Mammary epithelial cell (primary cell): ENCODE measurements at places on chromosomes 16 and 17.
A peak's percentile ranks its signal among the peaks of the same experiment; 100 is the strongest.

DNA sequence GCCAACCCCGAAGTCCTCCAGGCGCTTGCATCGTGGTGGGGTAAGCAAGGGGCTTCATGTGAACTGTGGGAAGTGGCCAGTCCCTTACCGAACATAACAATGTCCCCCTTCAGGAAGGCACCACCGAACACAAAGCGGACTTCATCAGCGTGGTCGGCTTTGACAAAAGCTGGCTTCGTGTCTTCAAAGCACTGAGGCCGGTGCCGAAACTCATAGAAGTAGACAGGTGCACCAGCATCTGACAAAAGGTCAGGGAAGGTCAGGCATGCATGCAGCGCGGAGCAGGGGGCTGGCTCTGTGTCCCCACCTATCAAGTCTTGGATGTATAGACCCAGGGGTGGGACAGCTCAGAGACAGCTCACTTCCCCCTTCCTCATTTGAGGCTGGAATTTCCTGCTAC lies 16.6 kb upstream of the CES1 start:
- no peak for DNase-seq

- no peak for DNase-seq
Observed at GRCh38 chr17:61129267-61130254, 270.1 kb upstream of the TBX2 start.

- DNase-seq: no peak
Observed at GRCh38 chr17:80708480-80708879, 163.8 kb downstream of the RPTOR start.

- no peak for DNase-seq
Observed at GRCh38 chr16:57946181-57946801, 24.6 kb downstream of the CNGB1 start.

GRCh38 chr16:21001262-21001661 lies 100.7 kb downstream of the LYRM1 start:
- DNase-seq: no peak

GRCh38 chr17:55606488-55606815 lies 95.2 kb upstream of the SMIM36 start:
- no peak for DNase-seq

- no peak for DNase-seq
Observed at GRCh38 chr17:10574324-10574723, 24.9 kb upstream of the MYH2 start.

- no peak for DNase-seq
Observed at GRCh38 chr16:24821129-24821528, 24.6 kb upstream of the SLC5A11 start.

GRCh38 chr17:44955674-44956425 lies 8.3 kb upstream of the KIF18B start:
- DNase-seq: no peak

DNA sequence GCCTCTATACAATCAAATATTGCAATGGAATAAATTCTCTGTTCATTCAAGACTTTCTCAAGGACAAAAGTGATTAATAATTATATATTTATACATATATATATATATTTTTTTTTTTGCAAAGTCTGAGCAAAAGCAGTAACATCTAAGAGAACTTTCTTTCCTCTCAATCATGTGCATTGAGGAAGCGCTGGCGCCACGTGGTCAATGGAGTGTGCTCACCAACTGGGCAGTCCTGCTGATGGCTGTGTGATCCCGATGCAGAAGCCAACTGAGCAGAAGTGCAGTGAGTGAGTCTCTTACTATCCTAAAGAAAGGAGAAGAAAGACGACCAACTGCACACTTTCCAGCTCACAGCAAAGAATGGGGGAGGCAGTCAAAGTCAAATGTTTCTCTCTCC lies 37.2 kb upstream of the ULK2 start:
- no peak for DNase-seq

GRCh38 chr17:17109907-17110306 lies 67.7 kb downstream of the MPRIP start:
- peak; percentile 23 for DNase-seq

DNA sequence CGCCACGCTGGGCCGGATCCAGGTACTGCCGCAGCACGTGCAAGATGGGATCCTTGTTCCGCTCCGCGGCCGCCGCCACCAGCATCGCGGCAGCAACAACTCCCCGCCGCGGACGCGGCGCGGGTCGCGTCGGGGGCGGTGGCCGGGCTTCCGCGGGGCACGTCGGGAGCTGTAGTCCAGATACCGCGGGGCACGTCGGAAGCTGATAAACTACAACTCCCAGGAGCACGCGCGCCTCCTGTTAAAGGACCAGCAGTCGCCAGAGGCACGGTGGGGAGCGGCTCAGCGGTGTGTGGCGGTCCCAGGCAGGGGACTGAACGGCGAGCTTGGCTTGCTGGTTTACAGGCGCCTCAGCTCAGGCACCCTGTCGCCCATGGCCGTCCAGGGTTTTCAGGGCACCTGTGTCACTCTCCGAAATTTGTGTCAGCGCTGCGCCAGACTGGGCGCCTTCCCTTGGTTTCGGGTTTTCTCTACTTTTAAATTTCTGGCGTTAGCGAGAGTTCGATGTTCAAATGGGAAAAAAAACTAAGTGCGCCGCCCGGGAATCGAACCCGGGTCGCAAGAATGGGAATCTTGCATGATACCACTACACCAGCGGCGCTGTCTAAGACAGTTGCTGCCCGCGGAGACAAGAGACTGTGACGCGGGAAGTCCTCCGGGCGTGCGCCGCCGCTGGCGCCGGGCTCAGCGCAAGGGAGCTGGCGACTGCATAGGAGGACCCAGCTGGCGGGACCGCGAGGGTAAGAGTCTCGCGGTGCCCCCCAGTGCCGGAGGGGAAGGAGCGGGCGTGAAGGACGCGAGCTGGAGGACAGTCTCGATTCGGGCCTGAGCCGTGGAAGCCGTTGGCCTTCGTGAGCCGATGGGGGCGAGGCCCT lies at the start of gene METTL26:
Gene METTL26, minus strand, starts transcription at position 100 of the 875 bp plus-strand sequence. Its CDS starts 15 bp downstream, at position 85.
- DNase-seq: peak; percentile 91

GRCh38 chr17:37461668-37462067 lies 28.0 kb upstream of the DUSP14 start:
- no peak for DNase-seq

DNA sequence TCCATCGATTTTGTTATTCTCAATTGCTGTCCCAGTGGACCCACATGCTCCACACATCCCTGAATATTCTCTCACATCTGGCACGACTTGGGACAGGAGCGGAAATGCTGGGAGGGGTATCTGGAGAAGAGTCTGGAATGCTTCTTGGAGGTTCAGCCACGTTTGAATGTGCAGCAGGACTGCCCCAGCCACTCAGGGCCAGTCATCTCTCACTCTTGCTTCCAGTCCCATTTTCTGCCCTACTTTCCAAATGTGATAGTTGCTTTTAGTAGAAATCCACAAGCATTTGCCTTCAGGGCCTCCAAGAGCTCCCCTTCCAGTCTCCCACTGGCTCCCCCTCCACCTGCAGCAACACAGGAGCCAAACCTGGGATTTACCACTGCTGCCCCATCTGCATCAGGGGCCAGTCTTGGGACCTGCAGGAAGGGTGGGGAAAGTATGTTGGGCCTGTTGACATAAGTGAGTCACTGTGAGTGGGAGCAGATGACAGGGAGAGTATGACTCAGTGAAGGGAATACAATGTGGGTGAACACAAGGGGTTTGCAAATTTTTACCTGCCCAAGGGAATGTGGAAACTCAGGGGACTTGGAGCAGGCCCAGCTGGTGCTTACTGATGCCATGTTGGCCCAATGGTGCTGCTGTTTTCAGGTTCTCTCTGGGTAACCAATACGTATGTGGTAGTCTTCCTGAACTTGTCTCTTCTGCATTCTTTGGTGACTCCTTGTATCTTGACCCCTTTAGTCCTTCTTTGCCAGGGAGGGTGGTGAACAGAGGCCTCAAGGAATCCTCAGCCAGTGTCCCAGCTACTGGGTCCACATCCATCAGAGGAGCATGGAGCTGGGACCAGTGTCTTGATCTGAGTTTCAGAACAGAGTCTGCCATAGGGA lies 78.8 kb upstream of the CRHR1 start:
- peak; percentile 95 for DNase-seq

DNA sequence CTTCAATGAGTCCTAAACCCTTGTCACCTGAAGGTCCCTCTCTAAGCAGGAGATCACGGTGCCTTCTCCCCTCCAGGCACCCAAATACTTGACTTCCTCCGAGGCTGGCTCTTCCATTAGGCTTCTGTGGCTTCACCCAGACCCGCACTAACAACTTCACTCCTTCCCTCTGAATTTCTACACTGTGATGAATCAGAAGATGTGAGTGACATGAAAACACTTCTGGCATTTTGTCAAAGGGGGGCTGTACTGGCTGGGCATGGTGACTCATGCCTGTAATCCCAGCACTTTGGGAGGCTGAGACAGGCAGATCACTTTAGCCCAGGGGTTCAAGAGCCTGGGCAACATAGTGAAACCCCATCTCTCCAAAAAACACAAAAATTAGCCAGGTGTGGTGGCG lies 72.6 kb upstream of the CNEP1R1 start:
- DNase-seq: no peak

- DNase-seq: peak; percentile 35
Observed at GRCh38 chr17:42266918-42267766, 9.0 kb downstream of the STAT5B start.

DNA sequence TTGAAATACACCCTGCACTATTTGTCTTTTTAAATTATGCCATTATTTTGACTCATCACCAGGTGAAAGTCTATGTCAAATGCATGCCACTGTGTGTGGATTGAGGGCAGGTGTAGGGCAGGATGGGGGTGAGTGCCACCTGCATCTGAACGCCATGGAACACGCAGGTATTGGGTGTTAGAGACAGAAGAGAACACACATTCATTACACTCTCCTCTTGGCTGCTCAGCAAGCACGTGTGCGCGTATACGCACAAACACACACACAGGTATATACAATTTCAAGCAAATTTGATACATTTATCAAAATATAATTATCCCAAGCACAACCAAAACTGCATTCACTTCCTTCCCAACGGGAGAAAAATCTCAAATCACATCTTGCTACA lies 268.9 kb downstream of the NTN1 start:
- no peak for DNase-seq
